ENCODE measurements at places on chromosomes 3 and 15.
A peak's percentile ranks its signal among the peaks of the same experiment; 100 is the strongest.

DNA sequence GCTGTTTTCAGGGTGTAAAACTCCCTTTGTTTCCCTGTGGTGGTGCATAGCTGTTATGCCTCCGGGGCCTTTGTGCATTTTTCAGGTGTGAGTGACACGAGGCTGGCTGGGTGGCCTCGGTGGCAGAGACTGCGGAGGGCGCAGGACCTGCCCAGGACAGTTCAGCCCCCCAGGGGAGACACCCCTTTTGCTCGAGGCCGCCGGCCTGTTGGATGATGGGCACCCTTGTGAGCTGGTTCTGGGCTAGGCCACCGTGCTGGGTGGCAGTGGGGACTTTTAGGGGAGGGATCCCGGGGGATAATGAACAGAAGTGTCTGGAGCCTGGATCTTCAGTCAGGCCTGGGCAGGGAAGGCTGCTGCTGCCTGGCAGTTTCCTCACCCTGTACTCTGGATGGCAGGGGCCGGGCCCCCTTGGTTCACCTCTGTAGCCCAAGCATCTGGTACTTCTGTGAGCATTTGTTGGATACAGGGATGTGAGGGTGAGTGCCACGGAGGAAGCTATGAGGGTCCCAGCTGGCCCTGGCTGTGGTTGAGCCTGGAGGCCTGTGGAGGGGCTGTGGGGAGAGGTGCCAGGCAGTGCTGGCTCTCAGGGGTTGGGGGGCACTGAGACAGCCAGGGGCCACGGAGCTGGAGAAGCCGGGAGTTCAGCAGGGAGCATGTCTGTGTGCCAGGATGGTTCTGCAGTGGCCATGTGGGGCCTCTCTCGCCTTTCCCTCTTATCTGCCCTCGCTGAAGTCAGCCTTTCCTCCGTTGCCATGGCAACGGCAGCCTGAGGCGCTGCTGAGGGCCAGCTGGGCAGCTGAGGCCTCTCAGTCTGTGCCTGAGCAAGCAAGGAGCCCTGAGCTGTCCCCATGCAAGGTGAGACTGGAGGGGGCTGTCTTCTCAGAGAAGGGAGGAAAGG is 49.0 kb downstream of the KY start:
- DNase-seq = no peak

- DNase-seq = peak; percentile 30
These were observed 74.1 kb downstream of the LRTM1 start for GRCh38 chr3:54853573-54854404.

DNA sequence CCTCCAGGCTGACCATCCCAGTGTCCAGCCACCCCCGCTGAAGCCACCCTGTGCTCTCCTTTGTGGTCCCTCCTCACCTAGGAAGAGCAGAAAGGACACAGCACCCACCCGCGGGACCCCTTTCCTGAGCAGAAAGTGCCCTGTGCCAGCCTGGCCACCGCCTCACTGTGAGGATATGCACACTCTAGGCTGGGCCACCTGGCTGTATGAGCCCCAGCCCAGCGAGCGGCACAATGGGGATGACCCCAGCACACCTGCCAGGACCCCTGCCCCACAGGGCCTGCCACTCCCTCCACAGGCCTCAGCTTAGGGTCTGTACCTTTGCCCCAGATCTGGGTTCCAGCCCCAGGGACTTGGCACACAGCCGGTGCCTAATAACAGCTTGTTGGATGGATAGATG is 47.9 kb upstream of the FURIN start:
- no peak for DNase-seq

DNA sequence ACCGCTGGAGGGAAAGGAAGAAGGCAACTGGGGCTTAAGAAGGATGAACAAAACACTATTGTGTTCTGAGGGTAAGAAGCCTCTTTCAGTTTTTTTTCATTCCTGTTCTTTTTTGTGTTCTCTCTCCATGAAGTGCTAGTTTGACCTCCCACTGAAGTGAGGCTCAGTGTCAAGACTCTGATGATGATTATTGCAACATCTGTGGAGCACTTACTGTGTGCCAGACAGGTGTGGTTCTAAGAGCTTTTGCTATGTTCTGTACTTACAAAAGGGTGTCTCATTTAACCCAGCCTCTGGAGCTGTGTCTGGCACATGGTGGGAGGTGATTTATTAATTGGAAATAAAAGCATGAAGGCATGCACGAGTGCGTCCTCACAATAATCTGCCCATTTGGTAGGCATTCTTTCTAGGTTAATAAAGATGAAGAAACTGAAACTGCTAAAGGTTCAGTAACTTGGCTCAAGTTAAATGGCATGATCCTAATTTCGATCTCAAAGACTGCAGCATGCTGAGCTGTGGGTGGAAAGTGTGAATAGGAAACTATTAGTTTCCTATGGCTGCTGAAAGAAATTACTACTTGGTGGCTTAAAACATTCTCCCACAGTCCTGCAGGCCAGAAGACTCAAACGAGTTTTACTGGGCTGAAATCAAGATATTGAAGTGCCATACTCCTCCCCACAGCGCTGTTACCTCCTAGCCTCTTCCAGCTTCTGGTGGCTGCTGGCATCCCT is 38.5 kb upstream of the VEPH1 start:
- no peak for DNase-seq

DNA sequence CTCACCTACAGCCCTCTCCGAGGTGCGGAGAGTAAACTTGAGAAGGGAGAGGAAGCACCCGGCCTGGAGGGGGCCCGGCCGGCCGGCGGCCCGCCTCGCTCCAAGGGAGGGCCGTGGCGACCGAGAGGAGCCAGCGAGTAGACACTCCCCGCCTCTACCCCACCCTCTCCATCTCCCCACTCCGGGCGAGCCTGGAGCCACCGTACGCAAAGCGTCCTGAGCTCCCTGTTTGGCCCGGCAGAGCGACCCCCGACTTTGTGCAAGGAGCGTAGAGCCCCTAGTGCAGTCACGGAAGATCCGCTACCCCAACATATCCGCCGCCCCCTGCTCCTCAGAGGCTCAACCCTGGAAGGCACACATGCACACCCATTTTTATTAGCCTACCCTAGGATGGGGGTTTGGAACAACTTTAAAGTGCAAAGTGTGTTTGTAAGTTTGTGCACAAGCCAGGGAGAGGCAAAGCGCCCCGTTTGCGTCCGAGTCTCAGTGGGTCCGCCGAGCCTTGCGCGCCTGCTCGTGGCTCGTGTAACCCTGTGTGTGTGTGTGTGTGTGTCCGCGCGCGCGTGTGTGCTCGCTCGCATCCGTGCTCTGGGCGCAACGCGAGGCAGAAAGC is 508 bp upstream of the SMAD6 start:
- DNase-seq = peak; percentile 29

DNA sequence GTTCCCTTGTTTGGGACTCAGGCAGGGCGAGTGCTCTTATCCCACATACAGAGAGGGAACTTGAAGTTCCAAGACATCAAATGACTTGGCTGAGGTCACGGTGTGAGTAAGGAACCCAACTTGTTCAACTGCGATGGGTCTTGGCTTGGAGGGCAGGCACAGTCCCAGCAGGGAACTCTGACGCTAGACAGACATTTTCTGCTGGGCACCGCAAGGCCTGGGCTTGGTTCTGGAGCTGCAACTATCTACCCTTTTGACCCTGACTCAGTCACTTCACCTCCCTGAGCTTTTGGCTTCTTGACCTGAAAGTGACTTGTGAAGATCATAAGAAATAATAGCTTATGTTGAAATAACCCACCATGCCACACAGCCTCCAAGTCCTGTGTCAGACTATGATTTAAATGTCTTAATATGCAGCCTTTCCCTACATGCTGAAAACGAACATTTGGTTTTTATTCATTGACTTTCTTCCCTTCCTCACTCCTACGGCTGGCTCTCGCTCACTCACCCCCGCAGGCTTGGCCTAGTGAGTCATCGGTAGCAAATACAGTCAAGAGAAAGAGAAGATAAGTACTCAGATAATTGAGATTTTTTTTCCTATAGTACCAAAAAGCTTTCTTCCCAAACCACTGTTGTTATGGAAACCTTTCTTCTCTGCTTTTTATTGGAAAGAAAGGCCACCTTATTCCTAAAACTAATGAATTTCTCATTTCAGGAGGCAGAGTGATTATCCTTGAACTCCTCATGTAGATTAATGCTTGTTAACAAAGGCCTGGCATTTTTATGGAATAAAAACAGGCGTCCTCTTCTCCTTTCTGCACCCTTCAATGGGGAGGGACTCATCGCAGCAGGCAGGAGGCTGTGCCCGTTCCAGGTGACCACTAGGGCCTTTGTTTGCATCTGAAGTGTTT is 178.4 kb downstream of the ATP10A start:
- no peak for DNase-seq

GRCh38 chr3:116056280-116056679 is 389.0 kb downstream of the LSAMP start:
- no peak for DNase-seq

GRCh38 chr3:69309814-69310213 is 76.1 kb downstream of the FRMD4B start:
- DNase-seq = no peak

GRCh38 chr3:177449360-177450006 is 252.2 kb upstream of the TBL1XR1 start:
- no peak for DNase-seq

DNA sequence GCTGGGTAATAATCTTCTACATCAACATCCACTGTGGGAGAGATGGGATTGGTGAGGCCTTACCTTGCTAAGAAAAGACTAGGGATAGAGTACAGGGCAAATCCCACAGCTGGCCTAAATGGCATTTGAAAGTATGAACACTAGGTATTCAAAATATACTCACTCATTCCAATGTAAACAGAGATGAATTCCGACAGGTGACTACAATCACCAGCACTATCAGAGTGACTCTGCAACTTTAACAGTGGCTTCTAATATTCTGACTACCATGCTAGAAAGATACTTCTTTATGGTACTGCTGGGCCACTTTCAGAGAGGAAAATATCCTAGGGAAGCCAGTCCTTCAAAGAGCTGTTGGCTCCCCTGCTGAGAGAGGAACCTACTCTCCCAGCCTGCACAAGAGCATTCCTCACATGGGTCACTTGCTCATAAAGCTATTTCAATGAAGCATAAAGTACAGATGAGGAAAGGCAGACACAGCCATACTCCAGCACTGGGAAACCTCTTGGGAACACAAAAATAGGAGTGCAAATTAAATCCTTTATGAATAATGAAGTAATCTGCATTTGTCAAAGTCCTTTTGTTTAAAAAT is 21.5 kb upstream of the MAN2C1 start:
- no peak for DNase-seq

All from stimulated activated CD4-positive, alpha-beta T cell treated with anti-CD3 and anti-CD28 coated beads, Interleukin-4, amount 100 ng/mL, for 1 hour (primary cell).